ENCODE measurements at places on chromosomes 12 and 14.

DNA sequence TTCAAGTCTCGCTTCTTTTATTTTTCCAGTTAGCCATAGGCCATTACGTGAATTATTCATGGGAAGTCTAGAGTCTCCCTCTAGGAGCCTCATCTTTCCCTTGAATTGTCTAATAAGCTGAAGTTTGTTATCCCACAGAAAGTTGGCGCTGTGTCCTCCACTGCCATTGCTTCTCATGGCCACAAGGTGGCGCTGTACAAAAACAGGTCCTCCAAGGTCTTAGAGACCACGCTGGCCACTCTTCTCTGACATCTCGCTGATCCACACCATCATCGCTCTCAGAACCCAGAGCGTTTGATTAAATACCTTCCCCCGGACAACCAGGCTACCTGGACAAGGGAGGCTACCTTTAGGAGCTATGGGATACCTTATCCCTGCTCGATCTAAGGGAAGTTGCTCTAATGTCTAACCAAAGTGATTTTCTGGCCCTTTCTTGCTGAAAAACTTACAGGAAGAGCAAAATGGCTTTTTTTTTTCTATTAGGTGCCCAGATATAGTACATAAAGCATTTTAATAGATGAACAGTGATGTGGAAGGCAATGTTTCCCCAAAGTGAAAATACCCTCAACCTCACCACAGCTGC is 110.0 kb downstream of the CCDC60 start:
- no peak for DNase-seq

DNA sequence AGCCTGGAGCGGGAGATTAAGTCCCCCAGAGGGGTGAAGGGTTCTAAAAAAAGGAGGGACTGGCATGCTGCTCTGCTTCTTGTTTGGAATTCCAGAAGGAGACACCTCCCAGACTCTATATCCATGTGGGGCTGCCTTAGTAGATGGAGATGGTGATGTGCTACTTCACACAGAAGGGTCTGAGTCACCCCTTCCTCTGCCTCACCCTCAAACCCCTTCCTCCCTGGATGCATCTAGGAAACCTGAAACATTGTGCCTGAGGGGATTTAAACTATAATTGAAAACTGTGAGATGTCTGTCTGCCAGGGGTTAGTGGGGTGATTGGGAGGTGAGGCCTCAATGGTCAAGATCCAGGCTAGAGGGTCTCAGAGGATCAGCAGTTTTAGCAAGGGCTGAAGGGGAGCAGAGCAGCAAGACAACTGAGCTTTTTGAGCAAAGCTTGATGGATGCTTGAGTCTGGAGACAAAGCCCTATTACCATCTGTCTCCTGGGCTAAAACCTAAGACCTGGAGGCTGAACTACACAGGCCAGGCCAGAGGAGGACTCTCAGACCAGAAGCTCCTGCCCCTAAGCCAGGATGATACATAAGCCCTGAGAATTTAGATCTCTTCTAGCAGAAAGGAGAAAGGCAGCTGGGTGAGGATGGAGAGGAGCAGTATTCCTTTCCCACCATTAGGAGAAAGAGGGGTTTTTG is 314.7 kb upstream of the ATP2B1 start:
- DNase-seq: no peak

- DNase-seq: no peak
These were observed 277.9 kb downstream of the IPO8 start for GRCh38 chr12:30417697-30418231.

DNA sequence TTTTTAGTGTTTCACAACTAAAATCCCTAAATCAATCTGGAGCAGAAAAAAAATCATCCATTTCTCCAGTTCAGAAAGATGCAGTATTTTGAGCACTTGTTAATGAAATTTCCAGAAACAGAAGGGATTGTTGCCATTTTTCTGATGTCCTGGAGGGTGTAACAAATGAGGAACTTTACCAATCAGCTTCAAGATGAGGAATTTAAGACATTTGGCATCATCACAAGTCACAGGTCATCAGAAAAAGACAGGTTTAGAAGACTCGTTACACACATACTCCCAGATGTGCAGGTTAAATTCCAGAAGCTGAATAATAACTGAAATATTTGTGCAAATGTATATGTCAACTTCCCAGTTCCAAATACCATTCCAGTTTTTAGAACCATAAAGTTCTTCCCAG is 482 bp upstream of the PSMC1 start:
- no peak for DNase-seq

- peak; percentile 57 for DNase-seq
These were observed 16.0 kb downstream of the NKX2-1 start for GRCh38 chr14:36503771-36504741.

DNA sequence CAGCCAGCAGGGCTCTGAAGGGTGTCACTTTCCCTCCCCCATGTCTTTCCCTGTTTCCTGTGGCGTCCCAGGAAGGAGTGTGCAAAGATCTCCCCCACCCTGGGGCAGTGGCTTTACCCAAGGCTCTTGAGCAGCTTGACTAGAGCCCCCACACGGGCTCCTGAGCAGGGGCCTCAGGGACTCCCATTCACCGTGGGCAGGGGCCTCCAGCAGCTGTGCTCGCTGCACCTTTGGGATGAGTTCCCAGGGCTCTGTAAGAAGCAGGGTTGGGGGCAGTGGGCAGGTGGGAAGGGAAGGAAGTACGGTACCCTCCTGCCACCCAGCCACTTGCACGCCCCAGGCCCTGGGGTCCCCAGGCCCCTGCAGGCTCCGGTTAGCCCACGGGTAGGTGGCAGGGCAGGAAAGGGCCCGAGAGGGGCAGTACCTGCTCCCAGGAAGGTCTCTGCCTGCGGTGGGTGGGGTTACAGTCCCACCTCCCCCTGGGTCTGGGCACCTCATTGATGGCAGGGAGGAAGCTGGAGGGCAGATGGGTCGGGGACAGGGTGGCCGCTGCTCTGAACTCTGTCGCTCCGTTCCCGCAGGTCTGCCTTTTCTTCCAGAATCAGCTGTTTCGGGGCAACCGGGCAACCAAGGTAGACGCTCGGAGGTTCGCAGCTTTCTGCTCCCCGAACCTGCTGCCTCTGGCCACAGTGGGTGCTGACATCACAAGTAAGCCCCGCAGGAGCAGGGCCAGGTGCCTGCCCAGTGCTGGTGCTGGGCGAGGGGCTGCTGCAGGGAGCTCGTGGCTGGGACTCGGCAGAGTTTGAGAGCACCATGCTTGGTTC is 13.0 kb downstream of the ASPG start:
- no peak for DNase-seq

GRCh38 chr14:92952481-92953298 is 29.7 kb downstream of the CHGA start:
- DNase-seq: no peak

Data from NCI-H187 (cell line).